Hippocampal formation (tissue), 2 donors: ENCODE measurements at places on chromosomes 5 and 9.

DNA sequence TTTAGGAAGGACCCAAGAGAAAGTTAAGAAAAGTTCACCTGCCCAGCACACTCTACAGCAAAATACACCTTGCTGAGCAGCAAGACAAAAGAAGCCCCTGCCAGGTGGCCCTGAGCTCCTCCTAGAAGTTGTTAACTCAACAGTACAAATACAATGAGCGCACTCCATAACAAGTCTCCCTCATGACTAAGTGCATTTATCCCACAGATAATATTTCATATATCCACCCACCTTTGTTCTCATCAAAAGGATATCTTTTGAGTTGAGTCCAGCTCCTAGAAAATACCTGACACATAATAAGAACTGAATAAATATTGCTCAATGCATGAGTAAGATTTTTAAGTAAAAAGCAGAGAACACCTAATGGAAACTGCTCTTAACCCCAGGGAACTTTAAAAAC lies 73.3 kb downstream of the ABCA1 start:
- no peak for DNase-seq

DNA sequence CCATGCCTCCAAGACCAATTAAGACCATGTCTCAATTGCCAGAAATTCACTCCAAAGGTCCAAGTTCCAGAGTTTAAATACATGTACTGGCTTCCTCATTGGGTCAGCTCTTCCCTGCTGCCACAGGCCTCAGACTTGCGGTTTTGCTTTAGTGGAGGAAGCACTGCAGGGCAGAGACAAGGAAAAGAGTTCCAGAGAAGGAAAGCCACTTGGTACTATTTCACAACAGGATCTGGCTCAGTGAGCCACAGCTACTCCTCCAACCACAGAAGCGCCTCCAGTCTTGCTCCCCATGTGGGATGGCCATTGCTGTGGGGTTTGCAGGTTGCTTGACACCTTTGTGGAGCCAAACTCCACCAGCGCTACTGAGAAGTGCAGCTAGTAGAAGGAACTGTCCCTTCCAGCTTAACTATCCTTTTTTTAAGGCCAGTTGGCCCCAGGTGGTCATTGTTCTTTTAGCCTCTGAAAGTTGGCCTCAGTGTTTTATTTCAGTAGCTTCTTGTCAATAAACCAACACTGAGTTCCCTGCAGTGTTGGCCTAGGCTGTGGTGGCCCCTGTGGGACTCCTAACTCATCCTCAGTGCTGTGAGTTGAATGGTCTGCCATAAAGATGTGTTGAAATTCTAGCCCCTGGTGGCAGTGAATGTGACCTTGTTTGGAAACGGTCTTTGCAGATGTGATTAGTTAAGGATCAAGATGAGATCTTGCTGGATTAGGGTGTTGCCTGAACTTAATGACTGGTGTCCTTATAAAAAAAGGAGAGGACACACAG lies 93.7 kb upstream of the DAP start:
- DNase-seq: peak; percentile 23

GRCh38 chr5:39236718-39237117 lies 17.4 kb upstream of the FYB1 start:
- DNase-seq: no peak

- DNase-seq: no peak
Measured at GRCh38 chr5:175616083-175616482, 41.8 kb upstream of the HRH2 start.

DNA sequence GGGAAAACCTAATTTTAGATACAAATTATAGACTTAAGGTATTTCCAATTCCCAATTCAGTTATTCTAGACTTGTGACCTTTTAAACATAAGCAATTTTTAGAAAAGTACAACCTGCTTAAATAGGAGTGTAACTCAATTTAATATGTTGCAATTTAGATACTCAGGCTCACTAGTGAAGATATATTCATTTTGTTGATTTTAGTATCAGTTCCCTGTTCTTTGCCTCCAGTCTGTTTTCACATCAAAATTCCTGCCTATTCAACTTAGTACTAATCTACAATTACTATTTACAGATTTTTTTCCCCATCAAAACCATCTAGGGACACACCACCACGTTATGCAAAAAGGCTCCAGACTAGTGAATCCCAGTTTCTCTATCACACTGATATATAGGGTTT lies 30.4 kb downstream of the PWWP2A start:
- DNase-seq: no peak

- DNase-seq: no peak
Measured at GRCh38 chr9:133615186-133615585, 6.0 kb upstream of the FAM163B start.

- no peak for DNase-seq
Measured at GRCh38 chr5:1058083-1058945, 49.7 kb downstream of the NKD2 start.

GRCh38 chr9:77819657-77820056 lies 171.5 kb upstream of the GNA14 start:
- no peak for DNase-seq

- DNase-seq: no peak
Measured at GRCh38 chr9:115989831-115990230, 163.8 kb upstream of the PAPPA start.

GRCh38 chr5:56529666-56530430 lies 285.5 kb upstream of the MAP3K1 start:
- no peak for DNase-seq

GRCh38 chr5:170317499-170317898 lies 19.9 kb upstream of the LCP2 start:
- no peak for DNase-seq

DNA sequence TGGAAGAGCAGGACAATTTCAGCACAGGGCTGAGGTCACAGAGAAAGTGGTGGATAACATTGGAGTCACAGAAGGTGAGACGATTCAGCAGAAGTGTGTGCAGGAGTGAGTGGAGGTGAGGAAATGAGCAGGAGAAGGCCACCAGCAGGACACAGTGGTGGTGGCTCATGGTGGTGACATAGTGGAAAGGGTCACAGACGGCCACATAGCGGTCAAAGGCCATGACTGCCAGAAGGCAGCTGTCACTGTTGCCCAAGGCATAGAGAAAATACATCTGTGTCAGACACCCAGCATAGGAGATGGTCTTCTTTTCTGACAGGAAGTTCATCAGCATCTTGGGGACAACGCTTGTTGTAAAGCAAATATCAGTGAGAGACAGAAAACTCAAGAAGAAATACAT lies 15.0 kb downstream of the OR1N2 start:
- no peak for DNase-seq

- DNase-seq: no peak
Measured at GRCh38 chr9:134324359-134325095, 1.7 kb upstream of the RXRA start.

- DNase-seq: peak; percentile 11
Measured at GRCh38 chr5:32443541-32444430, 754 bp downstream of the ZFR start.

GRCh38 chr5:150671509-150672236 lies 10.6 kb downstream of the MYOZ3 start:
- no peak for DNase-seq

- no peak for DNase-seq
Measured at GRCh38 chr9:122791872-122792669, 3.3 kb downstream of the OR5C1 start.

GRCh38 chr5:88544671-88545070 lies 276.0 kb upstream of the TMEM161B start:
- DNase-seq: no peak

- DNase-seq: no peak
Measured at GRCh38 chr5:76791461-76791860, 27.4 kb upstream of the F2RL1 start.

- DNase-seq: peak; percentile 42
Measured at GRCh38 chr9:114155263-114155994, at the start of gene COL27A1. TSS of gene COL27A1 (plus strand) at chr9:114155537. CDS start at chr9:114155951, 414 bp downstream.

GRCh38 chr9:101706261-101706798 lies 32.1 kb downstream of the GRIN3A start:
- DNase-seq: no peak

GRCh38 chr9:79043916-79044315 lies 527.8 kb upstream of the TLE4 start:
- no peak for DNase-seq

DNA sequence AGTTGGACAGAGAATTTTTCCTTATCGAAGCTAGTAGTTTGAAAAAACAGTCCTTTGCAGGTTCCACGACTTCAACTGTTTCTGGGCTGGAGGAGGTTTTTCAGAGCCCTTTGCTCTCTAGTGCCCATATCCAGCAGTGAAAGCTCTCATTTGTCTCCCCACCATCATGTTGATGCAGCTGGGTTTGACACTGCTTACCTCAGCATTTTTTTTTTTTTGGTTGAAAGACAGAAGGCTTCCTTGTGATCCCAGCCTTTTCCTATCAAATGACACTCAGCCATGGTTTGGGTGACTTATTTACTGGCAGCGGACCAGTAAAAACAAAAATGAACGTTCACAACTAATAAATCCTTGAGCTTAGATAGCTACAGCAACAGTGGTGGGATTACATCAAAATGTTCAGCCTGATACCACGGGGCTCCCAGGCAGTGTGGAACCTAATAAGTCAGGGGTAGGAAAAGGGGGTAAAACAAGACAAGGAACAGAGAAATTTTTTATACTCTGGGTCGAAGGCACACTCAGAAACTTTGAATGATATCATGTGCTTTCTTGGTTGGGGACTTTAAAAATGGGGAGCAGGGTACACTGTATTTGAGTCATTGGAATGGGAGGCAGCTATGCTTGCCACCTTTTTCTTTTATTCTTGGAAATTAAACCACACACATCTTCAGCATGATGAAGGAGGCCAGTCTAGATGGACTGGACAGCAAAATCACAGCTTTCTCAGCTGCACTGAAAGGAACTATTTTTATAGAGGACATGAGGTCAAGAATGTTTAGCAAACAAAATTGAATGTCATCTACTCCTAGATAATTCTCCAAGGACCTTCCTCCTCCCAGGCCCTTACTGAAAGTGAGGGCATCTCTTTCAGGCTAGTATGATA lies 308.9 kb upstream of the MPDZ start:
- DNase-seq: peak; percentile 31

- DNase-seq: no peak
Measured at GRCh38 chr9:117523531-117524153, 108.8 kb upstream of the ASTN2 start.

- DNase-seq: no peak
Measured at GRCh38 chr5:11420969-11421368, 483.3 kb downstream of the CTNND2 start.

- DNase-seq: peak; percentile 19
Measured at GRCh38 chr5:124773315-124774311, 27.2 kb upstream of the ZNF608 start.

DNA sequence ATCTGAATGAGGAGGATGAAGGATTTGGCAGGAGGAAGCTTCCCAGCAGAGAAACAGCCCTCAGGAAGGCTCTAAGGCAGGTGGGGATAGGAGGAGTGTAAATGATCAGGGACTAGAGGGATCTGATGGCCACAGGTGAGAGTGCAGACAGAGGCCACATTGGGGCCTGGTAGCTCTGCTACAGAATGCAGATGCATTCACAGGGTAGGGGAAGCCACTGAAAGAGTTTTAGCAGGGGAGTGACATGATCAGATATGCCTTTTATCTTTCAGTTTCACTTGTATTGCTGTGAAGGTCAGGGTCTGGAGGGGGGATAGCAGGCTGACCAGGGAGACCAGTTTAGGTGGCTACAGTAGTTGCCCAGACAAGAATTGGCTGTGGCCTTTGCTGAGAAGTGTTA lies 3.0 kb downstream of the TXNDC15 start:
- DNase-seq: no peak

DNA sequence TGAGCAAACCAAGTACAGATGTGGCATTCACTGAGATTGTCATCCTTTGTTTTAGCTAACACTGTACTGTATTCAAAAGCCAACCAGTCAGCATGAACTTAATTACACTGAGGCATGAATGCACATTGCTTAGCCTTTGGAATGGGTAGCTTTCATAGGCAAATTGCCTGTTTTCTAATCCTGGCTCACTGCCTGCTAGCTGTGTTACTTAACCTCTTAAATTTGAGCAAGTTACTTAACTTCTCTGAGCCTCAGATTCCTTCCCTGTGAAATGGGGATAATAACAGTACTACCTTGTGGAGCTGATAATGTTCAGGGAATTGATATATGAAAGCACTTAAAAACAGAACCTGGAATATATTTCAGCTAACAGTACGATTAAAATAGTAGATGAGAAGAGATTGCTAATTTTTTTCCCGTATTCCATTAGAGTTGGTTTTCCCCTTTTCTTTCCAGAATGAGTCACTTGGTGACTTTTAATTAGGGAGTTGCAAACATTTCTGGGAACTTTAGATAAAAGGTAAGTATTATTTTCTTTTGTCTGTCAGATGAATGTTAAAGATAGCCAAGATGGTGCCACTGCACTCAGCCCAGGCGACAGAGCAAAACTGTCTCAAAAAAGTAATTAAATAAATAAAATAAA lies 43.9 kb downstream of the ARRDC3 start:
- DNase-seq: peak; percentile 65

DNA sequence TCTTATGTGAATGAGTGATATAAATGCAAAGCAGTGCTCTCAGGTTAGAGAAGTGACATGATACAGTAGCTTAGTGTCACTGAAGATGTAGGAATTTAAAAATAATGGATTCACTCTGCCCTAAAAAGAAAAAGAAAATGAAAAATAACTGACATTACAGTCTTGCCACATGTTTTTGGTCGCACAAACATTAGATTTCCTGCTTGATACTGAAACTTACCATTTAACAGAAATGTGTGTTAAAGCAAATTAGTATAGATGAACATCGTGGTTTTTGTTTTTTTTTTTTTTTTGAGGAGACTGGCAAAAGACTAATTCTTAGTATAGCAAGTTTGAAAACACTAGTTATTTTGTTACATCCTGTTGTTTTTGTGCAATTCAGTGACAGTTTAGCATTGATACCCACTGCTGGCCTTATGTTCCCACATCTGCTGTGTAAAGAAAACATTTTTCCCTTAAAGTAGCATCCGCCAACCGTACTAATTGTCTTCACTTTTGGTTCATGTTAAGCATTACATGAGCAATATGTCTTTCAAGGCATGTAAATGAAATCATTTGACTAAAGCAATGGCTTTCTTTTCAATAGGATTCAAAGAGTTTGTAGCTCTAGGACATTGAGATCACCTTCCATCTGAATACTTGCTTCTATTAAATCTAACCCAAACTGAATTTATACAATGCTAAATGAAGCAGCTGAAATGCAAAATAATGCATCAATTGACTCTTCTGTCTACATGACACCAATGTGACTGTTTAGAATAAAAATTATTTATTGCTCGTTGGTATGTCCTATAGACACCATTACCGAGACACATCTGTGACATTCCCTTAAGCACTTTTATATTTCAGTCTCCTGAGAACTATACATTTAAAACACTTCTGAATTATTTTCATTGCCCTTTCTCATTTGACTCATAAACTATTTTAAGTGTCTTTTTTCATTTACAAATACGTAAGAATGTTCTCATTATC lies 859.1 kb downstream of the MAT2B start:
- no peak for DNase-seq

DNA sequence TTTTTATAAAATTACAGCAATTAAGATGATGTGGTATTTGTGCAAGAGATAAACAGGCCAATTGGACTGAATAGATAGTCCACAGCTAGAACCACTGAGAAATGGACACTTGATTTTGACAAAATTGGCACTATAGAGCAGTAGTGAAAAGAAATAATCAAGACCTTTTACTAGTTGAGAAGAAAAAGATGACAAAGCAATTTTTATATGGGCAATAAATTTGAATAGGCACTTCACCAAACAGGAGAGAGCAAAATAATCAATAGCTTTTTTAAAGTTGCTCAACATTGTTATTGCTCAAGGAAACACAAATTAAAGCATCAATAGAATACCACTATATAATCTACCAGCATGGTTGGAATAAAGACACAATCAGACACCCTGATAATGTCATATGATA lies 193.5 kb upstream of the FTMT start:
- no peak for DNase-seq
